Chondrocyte (in vitro differentiated cells): ENCODE measurements at places on chromosomes 2 and 18. TPM values are rescaled to one million over a fixed set of nuclear protein-coding genes. Genes with fewer than 3 reads are reported as not detected.

Gene TRIB2
- 37.5 to 42.3 TPM (median 40.5 TPM) in 3 replicates for total RNA-seq

Gene FEV
- total RNA-seq = not detected in 3 replicates

DNA sequence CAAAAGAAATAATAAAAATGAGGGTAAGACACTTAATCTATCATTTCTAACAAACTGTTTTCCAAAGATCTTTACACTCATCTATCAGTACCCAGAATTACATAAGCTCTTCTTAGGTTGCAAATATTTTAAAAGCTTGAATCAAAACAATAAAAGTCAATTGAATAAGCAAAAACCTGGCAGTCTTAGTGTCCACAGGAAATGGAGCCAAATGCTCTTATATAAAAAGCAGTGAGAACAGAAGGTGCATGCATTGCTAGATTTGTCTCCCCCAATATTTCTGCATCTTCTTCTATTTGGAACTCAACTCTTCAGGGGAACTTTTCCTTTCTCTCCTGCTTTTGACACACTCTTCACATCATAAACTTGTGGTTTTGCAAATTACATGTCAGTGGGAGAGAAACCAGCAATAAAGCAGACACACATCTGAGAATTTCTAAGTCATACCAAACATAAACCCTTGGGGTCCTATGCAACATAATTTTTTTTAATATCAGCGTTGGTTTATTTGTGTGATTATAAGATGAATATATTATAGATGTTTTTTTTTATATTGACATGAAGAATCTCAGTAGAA is 343.9 kb upstream of the ACVR2A start:
- no peak for DNase-seq

DNA sequence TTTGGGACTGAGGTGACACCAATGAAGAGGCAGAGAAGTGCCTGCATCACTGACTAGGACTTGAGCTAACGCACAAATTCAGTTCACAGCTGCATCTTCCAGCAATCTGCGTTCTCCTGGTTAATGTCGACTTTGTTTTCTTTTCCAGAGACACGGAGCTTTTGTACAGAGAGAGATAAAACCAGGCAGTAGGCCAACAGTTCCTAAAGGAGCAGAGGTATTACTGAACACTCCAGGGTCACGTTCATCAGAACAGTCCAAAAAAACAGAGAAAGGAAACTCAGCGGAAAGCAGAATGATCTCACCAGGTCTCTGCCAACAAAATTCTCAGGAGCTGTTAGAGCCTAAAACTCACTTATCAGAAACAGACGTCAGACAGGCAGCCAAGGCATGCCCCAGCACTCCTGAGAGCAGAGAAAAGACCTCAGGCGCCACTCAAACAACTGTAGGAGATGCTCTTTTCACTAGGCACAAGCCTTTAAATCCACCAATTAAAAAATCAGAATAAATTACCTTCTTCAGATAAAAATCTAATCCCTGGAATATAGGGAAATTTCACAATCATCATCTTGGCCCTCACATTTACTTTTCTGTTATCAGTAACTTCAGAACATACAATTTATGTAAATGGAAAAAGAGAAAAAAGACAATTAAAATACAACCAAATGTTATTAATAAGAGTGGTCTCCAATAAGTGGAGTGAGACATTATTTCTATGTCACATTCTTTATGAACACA is 95.9 kb upstream of the SPTBN1 start:
- no peak for DNase-seq

GRCh38 chr18:79556829-79557585 is 122.6 kb upstream of the CTDP1 start:
- peak; percentile 83 for DNase-seq

GRCh38 chr2:169438466-169439072 is 40.7 kb upstream of the BBS5 start:
- no peak for DNase-seq

DNA sequence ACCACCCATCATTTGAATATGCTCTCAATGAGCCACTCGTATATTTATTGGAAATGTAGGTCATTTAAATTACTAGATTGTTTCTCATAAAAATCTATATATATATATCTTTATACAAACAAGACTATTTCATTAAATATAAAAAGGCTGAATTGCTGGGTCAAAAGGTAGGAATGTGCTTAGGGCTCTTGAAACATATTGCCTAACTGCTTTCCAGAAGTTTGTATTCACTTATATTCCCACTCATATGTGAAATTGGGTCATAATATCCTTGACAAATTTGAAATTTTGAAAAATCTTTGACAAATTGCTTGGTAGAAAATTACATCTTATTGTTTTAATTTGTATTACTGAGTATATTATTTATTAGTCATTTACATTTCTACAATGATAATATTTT is 999.8 kb upstream of the CDH2 start:
- no peak for DNase-seq

DNA sequence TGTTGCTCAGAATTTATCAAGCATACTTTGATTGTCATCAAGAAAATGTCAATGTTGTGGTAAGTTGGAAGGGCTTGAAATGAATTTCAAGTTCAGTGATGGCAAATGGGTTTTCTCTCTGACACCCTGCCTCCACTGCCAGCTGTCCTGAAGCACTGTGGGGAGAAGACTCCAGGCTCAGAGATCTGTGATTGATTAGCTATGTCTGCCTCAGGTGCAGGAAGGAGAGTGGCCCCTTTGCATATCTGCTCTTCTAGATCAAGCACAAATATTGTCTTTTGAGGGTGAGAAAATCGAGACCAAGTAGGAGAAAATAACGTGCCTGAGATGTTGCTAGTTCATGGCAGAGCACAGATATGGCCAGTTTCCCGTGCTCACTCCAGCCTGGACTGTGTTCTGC is 178.8 kb upstream of the GLI2 start:
- DNase-seq = no peak

DNA sequence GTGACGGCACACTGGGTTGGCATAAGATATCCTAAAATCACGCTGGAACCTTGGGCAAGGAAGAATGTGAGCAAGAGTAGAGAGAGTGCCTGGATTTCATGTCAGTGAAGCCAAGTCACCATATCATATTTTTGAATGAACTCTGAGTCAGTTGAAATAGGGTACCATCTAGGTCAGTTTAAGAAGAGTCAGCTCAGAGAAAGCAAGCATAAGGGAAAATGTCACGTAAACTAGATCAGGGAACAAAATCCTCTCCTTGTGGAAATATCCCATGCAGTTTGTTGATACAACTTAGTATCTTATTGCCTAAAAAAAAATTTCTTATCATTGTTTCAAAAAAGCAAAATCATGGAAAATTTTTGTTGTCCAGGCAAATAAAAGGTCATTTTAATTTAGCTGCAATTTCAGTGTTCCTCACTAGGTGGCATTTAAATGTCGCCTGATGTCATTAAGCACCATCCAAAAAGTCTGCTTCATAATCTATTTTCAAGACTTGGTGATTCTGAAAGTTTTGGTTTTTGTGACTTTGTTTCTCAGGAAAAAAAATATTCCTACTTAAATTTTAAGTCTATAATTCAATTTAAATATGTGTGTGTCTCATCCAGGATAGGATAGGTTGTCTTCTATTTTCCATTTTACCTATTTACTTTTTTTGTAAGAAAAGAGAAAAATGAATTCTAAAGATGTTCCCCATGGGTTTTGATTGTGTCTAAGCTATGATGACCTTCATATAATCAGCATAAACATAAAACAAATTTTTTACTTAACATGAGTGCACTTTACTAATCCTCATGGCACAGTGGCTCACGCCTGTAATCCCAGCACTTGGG is 19.6 kb downstream of the RSAD2 start:
- DNase-seq = no peak

DNA sequence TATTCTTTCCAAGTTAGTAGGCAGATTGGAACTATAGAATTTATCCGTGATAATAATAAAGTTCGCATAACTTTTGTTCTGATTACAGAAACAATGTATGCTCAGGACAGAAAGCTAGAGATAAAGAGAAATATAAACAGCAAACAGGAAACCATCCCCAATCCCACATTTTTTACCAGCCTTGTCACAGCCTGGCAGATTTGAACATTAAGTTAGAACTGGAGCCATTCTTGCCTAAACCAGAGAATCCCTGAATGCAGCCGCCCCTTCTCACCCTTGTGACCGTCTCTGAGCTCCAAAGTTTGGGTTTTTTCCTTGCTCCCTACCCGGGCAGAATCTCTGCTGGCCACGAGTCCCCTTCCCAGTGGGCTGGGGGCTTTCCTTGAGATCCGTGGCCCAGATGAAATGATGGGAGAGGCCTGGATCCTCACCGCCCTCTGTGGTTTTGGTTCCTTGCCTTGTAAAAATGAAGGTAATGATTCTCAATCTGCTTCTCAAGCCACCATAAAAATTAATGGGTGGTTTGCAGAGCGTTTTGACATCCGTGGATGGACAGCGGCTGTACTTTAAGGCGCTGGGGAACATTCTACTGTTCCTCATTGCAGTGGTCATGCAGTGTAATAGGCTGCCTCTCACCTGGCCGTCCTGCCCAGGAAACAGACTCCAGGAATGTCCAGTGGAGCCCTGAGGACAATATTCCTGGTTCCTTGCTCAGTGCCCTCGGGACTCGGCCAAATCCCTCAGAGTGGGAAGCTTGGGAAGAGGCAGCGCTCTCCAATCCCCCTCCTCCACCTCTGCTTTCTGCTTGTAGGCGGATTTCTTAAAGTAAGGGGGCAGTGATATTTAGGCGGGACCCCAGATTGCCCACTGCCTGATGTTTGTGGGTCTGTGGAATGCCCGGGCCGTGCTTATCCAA is 1.6 kb downstream of the SH3BP4 start:
- no peak for DNase-seq

GRCh38 chr2:180145163-180145562 is 138.1 kb upstream of the CWC22 start:
- no peak for DNase-seq

Gene TTC32
- total RNA-seq = 5.8 to 8.0 TPM (median 6.7 TPM) in 3 replicates
